ENCODE measurements at places on chromosomes 3 and 15.
A peak's percentile ranks its signal among the peaks of the same experiment; 100 is the strongest.

- DNase-seq: no peak
Observed at GRCh38 chr3:194871864-194872668, 186.4 kb downstream of the FAM43A start.

- DNase-seq: no peak
Observed at GRCh38 chr15:59300618-59301139, 72.0 kb downstream of the MYO1E start.

- DNase-seq: no peak
Observed at GRCh38 chr3:186551387-186551786, 7.2 kb upstream of the CRYGS start.

DNA sequence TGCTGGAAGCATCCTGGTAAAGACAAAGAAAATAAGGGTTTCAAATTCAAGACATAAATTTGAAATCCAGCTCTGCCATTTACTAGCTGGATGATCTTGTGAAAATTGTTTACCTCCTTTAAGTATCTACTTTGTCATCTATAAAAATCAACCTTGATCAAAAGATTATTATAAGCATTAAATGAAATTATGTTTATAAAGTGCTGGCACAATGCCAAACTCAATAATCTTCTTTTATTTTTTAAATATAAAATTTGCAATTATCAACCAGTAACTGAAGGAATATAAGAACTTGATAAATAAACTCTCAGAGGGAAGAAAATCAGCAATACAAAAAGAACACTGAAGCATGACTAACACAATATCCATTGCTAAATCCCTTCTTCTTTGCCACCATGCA lies 25.8 kb downstream of the C3orf33 start:
- DNase-seq: no peak

DNA sequence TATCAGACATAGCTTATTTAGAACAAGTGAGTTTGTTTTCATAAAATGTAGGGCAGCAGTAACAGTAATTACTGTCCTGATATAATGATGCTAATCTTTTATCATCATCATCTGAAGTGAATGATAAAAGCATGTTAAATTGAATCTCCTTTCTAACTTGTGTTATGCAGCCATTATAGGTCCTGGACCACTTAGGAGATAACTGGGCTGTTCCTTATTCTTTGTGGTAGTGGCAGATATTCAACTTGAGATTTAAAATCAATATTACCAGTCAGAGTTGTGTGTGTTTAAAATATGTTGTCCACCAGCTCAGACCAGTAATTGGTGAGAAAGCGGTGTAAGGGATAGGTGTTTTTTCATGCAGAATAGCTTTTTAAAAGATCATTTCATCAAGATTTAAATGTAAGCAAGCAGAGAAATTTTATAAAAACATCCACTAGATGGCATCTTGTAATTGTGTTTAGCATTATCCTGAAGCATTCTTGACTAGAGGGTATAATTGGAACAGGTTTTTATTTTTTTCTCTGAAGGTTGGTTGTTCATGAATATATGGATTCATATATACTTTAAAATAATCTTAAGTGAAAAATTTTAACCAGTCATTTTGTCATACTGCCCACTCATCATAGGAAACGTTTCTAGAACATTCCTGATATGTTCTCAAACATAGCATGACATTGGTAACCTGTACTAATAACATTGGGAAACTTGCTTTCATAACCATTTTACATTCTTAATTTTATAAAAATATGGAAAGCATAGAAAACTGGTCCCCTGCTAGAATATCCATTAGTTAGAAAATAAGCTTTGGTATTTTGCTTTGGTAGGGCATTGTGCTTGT lies 153.9 kb downstream of the BBX start:
- DNase-seq: no peak

GRCh38 chr3:175948041-175948440 lies 1088.9 kb downstream of the NAALADL2 start:
- no peak for DNase-seq

DNA sequence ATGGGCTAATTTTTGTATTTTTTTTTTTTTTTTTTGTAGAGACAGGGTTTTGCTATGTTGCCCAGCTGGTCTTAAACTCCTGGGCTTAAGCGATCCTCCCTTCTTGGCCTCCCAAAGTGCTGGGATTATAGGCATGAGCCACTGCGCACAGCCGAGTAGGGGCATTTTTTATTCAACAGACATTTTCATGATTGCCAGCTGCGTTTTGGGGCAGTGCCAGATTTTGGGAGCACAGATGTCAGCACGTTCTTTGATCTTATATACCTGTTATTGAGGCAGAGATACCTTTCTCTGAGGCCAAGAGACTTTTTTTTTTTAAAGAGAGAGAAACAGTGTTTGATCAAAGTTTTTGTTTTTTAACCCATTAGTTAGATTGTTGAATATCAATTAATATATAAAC lies 16.8 kb downstream of the NEO1 start:
- DNase-seq: no peak

DNA sequence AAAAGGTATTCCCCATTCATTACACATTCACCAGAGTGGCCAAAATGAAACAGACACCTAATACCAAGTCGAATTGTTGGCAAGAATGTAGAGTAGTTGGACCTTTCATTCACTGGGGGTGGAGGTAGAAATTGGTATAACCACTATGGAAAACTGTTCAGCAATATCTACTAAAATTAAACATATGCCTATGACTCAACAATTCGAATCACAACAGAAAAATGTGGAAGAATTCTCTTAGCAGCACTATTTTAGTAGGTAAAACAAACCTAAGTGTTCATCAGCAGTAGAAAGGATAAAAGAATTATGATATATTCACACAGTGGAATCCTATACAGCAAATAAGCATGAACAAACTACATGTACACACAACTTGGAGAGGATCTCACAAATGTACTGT lies 30.6 kb downstream of the POLG start:
- DNase-seq: no peak

- no peak for DNase-seq
Observed at GRCh38 chr3:116233711-116234357, 211.5 kb downstream of the LSAMP start.

GRCh38 chr3:152307829-152308474 lies 39.2 kb downstream of the MBNL1 start:
- no peak for DNase-seq

DNA sequence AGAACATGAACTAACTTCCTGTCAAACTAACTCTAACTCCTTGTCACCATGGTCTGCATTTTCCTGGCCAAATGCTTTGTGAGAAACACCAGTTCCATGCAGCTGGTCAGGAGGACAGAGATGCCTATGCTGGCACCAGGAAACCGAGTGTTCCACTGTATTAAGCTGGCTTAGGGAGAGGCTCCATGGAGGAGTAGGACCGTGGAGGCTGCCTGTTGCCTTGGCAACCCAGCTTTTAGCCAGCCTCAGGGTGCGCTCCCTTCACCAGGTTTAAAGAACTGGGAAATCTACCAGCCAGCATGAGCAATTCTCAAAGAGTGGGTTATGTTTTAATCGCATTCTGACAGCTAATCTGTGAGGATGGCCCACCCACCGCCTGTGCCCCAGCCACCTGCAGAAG lies 394.1 kb downstream of the OCA2 start:
- DNase-seq: no peak

GRCh38 chr3:42289026-42289425 lies 23.0 kb upstream of the CCK start:
- no peak for DNase-seq

- no peak for DNase-seq
Observed at GRCh38 chr3:36992806-36993325, at the start of gene EPM2AIP1. Gene EPM2AIP1 (minus strand): TSS chr3:36993131. CDS start chr3:36993077, 54 bp downstream.

GRCh38 chr3:45026957-45027356 lies 854 bp downstream of the CLEC3B start:
- no peak for DNase-seq

- peak; percentile 64 for DNase-seq
Observed at GRCh38 chr15:25844981-25845680, 18.0 kb downstream of the ATP10A start.

DNA sequence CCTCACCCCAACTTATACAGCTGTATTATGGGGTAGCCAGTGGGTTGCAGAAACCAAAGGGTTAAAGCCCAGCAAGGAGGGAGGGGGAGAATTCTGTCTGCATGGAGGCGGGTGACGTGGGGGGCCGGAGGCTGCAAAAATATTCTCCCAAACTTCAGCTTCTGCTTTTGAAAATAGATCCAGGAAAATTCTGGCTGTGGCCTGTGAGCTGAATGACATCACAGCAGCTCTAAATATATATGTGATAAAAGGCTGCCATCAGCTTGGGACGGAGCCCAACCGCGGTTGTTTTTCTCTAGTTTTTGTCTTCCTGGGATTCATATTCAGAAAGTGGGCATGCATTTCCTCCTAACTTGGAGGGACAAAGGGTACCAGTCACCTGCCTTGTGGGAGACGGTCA lies 27.6 kb downstream of the MAPKAPK3 start:
- no peak for DNase-seq

GRCh38 chr3:172869368-172869771 lies 118.8 kb downstream of the ECT2 start:
- no peak for DNase-seq

DNA sequence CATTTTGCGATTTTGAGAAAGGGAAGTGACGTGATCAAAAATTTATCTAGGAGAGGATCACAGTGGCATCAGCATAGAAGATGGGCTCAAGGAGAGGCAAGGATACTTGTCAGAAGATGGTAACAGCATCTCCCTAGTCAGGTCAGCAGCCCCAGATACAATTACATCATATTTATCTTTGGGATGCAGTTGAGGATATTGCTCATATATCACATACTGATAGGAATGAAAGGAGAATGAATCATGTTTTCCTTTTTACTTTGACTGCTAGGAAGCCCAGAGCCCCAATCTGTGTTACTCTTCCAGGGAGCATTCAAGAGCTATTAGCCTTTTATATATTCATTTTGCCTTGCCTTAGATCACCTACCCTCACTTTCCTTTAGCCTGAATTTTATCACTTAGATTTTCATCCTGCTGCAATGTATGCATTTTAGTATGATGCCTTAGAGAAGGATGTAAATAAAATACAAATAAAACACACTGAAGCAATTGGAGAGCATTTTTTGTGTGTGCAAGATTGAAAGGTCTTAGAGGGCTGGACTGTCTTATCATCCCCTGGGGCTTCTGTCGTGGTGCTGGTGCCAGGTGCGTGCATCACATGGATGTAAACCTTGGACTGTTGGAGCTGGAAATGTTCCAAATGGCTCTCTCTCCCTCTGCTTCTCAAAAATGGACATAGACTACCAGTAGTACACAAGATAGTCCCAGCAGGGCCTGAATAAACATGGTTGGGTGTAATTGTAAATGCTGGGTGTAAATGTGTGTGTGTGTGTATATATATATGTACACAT lies 40.3 kb downstream of the CORO2B start:
- DNase-seq: no peak

DNA sequence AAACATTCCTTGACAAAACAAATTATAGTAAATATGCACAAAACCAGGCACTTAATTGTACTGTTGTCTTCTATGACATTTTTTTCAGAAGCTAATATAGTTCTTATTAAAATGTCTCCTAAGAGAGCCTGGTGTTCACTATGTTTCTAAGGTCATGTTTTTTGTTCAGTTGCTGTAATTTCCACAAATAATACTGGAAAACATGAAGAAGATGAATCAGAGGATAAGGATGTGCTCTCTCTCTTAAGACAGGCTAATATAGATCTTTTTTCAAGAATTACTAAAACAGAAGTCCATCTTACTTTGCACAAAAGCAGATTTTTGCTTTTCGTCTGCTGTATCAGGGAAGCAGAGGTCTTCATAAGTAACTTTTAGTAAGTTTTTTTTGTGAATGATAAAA lies 823.0 kb upstream of the NECTIN3 start:
- no peak for DNase-seq

DNA sequence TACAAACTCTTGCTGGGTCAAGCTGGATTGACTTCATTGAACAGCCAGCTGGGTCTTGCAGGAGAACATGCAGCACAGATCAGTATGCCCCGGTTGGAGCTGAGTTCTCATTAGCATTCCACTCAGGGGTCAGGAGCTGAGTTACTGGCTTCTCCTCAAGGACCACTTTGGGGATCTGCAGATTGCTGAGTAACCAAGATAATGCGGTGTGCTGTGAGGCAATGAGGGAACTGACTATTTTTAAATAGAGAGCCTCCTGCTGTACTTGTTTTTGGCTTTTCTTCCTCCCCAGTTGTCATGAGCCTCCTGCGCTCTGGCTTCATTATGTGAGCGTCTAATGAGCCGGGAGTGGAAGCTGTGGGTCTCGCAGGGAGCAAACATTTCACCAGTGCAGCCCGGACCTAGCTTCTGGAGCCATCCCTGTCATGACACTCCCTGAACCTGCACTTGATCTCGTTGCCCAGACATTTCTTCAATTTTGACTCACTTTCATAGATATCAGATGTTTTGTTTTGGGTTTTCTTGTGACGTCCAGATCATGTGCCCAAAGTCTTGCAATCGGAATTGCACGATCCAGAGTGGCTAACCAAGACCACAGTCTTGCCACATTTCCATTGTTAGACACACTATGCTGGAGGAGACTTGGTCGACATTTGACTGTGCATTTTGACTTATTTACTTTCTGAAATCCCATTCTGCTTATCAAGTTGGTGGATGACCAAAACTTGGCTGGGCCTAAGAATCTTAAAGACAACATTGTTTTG lies 327.2 kb downstream of the LRTM1 start:
- DNase-seq: peak; percentile 89

- no peak for DNase-seq
Observed at GRCh38 chr15:45495588-45495987, 27.0 kb downstream of the SLC30A4 start.

DNA sequence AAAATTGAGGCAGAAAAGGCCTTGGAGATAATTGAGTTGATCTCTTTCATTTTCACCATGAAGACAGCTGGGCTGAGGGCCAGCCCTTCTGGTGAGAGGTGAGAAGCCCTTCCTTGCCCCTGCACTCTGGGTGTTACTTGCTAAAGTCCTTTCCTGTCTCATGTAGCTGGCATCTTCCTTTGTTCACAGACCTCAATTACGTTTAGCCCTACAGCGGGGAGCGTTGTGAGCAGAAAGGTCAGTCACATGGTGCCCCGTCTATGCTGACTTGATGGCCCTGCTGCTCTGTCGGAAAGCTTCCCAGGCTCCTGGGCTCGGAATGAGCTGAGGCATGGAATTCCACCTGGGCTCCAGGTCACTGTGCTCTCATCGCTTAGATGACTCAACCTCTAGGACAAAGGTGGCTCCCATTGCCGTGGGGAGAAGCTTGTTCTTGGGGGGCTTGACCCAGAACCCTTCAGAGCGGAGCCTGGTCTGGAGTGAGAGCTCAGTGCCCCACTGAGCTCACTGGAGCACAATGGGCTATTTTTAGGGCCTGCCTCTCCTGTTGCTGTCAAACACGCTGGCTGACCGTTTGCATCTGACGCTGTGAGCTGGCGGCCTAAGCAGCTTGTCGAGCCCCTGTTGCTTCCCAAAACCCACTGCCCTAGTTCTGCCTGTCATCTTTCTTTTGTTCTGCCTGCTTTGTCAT lies 47.0 kb downstream of the RPLP1 start:
- DNase-seq: no peak

GRCh38 chr3:88005066-88005465 lies 53.7 kb downstream of the CGGBP1 start:
- no peak for DNase-seq

DNA sequence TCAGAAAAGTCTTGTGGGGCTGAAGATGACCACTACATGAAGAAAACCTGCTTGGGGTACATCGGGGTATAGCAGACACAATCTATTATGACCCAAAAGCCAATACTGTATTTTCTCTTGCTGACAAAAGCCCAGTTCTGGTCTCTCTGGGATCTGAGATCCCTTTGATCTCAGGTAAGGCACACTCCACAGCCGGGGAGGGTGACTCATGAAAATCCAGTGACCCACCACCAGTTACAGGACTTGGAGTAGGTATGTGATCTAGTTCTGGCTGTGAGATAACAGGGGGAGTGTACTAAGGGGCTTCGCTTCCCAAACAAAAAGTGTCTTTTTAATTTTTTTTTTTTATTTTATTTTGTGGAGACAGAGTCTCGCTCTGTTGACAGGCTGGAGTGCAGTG lies 193.3 kb downstream of the STT3B start:
- no peak for DNase-seq

All from esophagus muscularis mucosa (tissue), 4 donors.